ENCODE measurements at places on chromosomes 5 and 9. TPM values are rescaled to one million over a fixed set of nuclear protein-coding genes. Genes with fewer than 3 reads are reported as not detected.

- no peak for DNase-seq
These were observed 38.8 kb downstream of the RASGEF1C start for GRCh38 chr5:180170106-180170809.

DNA sequence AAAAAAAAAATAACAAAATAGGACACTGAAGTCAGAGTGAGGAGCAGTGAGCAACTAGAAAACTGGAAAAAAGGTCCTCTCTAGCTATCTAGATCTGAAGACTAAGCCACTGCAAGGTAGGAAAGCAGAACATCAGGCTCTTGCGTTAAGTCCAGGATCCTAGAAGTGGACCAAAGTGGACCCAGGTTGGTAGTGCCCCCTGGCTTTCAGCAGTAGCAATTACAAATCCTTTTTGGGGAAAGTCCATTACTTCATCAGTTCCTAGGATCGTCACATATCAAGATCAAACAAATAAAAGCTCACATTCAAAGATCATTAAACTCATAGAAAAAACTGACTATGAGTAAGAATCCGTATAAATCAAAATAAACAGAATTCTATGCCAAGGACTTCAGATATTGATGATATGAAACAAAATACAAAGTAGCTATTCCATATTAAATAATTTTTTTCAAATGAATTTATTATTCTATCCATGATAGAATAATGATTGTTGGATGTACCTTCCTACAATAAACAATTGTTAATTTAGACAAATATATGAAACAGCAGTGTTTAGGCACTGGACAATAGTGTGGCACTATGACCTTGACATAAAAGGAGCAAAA lies 6.5 kb upstream of the RICTOR start:
- peak; percentile 89 for DNase-seq

GRCh38 chr5:168292786-168293696 lies 1.6 kb downstream of the WWC1 start:
- DNase-seq = no peak

- no peak for DNase-seq
These were observed 34.0 kb upstream of the HOMER1 start for GRCh38 chr5:79547982-79548381.

DNA sequence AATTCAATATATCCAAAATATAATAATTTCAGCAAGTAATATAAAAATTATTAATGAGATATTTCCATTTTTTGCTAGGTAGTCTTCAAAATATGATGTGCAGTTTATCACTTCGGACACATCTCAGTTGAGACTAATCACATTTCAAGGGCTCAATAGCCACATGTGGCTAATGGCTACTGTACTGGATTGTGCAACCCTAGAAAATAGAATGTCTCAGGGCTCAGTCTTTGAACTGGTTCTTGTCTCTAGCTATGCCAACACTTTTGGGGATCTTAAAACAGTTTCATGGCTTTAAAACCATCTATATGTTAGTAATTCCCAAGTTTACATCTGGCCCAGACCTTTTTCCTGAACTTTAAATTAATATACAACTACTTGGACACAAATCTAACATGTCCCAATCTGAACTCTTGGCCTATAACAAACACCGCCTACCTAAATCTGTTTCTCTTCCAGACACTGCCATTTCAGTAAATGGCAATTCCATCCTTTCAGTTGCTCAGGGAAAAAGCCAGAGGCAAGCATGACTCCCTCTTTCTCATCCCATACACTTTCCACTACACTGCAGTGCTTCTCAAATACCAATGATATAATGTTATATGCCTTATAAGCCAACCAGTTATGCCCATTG lies 18.8 kb downstream of the PTAR1 start:
- no peak for DNase-seq

DNA sequence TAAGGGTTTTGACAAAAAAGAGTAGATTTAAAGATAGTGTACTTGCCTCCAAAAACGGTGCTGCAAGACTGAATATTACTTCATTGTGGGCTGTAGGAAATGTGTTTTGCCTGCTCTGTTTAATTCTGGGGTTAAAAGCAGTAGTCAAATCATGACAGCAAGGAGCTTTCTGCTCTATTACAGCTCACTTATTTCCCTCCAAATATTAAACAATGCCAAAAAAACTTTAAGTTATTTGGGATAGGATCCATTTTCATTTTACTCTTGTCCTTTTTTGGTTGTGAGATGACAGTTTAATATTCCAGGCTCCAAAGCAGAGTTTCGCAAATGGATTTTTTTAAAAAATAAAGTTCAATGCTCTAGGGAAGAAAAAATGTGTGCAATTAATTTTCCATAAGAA lies 340.4 kb upstream of the RGMB start:
- no peak for DNase-seq

- no peak for DNase-seq
These were observed 9.3 kb downstream of the HMGXB3 start for GRCh38 chr5:150009671-150010387.

DNA sequence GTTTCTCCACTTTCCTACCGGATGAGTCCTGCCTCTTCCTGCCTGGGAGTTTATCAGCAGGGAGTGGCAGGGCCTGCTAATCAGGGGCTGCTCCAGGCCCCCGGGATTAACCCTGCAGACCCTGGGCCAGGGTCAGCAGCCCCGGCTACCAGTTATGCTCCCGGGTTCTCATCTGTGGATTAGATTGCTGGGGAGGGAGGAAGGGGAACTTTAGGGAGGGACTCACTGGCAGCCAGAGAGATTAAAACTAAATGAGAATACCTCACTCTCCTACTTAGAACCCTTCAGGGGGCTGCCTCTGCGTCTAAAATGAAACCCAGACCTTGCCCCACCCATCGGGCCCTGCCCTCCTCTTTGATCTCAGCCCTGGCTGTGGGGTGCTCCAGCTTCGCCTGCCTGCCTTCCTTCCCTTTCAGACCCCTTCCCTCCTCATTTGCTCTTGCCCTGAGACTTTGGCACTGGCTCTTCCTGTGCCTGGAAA lies 130.5 kb upstream of the HAND1 start:
- no peak for DNase-seq

DNA sequence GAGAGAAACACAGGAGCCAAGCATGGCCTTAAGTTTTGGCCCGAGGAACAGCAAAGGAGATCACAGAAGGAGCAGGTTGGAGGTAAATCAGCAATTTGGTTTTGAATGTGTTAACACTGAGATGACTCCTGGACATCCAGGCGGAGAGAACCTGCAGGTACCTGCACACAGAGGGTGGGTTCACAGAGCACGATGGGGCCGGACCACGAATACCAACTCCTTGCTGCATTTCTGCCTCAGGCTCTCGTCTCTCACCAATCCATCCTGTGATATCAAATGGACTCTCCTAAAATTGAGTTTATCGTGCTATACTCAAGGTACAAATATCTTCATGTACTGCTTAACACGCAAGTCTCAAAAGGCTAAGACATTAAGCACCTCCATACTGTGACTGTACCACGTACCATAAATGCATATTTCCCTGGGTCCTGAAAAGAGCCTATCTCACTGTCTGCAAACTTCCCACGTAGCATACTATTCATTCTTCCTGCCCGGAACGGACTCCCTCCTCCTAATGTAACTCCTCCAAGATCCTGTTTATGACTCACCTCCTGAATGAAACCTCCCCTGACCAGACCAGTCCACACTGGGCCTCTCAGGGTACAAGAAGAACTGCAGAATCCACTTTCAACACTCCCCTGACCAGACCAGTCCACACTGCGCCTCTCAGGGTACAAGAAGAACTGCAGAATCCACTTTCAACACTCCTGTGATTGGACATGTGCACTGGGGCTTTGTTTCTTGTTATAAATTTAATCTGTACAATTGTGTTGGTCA lies 380.8 kb upstream of the RFX3 start:
- peak; percentile 19 for DNase-seq

GRCh38 chr5:58827463-58827862 lies 244.6 kb downstream of the RAB3C start:
- no peak for DNase-seq

DNA sequence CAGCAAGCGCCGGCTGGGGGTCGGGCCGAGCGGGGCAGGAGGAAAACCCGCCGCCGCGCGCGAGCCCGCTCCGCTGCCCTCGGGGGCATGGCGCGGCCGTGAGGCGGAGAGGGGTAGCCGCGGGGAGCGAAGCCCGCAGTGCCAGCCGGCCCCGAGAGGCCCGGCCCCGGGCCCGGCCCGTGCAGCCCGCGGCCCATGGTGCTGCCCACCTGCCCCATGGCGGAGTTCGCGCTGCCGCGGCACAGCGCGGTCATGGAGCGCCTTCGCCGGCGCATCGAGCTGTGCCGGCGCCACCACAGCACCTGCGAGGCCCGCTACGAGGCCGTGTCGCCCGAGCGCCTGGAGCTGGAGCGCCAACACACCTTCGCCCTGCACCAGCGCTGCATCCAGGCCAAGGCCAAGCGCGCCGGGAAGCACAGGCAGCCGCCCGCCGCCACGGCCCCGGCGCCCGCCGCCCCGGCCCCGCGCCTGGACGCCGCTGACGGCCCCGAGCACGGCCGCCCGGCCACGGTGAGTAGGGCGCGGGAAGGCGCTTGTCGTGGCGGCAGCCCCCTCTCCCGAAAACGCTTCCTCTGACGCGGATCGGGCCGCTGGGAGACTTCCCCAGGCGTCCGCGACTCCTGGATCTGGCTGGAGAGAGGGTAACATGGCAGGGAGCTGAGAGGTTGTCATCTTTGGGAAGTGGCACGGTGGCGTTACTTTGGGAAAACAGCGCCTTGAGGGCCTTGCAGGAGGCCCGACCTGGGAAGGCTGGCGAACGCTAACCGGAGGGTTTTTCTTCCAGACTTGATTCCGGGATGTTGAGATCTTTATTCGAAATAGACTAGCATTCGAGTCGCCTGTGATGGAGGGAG lies 523 bp downstream of the MAML1 start:
- peak; percentile 17 for DNase-seq

GRCh38 chr9:5511476-5511875 lies 1.1 kb downstream of the PDCD1LG2 start:
- DNase-seq = no peak

DNA sequence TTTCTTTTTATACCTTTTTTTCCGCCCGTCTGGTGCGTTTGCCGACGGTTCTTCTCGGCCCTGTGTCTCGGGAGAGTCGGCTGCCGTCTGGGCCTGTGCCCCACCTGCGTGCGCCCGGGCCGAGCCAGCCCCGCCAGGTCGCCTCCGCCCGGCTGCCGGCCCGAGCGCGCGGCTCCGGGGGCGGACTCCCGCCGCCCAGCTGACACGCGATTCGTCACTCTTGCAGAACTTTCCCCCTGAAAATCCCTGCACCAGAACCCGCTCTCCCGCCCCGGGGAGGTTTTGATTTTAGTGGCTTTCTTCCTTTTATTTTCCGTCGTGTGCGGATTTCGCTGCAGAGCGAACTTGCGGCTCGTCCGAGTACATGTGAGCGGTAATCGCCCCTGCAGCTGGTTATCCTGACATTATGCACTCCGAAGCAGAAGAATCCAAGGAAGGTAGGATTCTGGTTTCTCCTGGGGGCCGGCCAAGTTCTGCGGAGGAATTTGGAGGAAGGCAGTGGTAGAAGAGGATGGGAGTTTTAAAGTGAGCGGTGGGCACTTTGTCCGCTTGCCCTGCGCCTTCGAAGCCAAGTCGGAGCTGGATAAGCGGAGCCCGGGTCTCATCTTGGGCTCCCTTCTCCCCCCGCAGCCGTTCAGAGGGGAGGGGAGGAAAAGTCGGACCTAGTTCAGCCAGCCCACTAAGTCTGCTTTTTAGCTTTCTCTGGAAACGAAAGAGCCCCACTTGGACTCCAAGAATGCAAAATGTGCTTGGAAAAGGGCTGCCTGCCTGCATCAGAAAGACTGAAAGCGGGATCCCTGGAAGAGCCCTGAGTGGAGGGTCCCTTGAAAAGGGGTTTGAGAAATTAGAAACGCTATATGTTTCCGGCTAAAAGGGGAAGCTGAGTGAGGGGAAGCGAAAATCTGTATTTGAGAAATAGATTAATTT lies at the start of gene TNFAIP8:
Gene TNFAIP8, plus strand, starts transcription at position 335 of the 927 bp plus-strand sequence. Its CDS starts 72 bp downstream, at position 407.
- no peak for DNase-seq

DNA sequence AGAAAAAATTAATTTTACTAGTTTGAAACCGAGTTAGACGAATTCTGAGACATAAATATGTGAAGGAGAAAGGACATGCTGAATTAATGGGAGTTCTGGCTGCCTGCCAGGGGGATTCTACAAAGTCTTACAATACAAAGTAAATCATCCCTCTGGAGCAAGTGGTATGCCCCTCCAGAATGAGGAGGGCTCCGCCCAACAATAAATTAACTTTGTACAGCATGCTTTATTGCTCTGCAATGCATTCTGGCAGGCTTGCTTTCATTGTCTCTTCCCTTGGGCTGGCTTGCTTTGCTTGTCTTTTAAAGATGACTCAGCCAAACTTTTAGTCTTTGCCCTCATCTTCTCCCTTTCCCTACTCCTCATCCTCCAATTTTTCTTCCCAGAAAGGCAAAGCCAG lies 11.7 kb upstream of the PCDHB1 start:
- DNase-seq = no peak

DNA sequence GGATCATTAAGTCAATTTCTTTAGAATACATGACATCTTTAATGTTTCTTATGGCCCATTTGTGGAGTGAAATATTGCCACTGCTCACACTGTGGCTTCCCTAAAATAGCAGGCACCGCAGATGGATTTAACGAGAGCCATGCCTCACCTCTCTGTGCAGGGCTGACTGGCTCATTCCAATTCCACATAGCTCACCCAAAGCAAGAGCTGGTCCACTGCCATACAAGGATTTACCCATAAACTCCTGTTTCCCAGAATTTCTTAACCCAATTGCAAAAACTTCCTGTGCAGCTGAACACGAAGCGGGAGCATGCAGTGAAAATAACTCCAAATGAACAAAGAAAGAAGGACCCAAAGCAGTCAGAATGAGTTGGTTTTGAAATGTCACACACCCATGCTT lies 159.5 kb downstream of the BAAT start:
- no peak for DNase-seq

GRCh38 chr9:114677418-114677817 lies 4.6 kb downstream of the TEX48 start:
- DNase-seq = peak; percentile 85

DNA sequence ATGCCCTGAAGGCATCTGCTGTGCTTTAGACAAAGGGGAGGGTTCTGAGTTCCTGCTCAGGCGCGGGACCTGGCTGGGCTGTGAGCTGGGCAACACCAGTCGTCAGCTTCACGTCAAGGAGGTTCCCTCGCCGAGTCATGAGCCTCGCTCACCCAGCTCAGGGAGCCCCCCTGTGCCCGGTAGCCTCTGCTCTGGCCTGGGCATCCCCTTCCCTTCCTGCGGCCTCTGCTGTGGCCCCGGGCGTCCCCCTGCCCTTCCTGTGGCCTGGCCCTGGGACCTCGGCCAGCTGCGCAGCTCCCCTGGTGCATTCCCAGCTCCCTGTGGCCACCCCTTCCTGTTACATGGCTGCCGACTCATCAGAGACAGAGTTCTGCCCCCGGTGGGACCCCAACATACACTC lies 29.8 kb downstream of the TERT start:
- DNase-seq = no peak

GRCh38 chr9:89850631-89851325 lies 246.0 kb downstream of the GADD45G start:
- no peak for DNase-seq

The ROR2 gene
- total RNA-seq = 0.27 TPM

The FOXD4L4 gene
- total RNA-seq = not detected

The LOX gene
- 0.08 TPM for total RNA-seq

The PHYHD1 gene
- 5.2 TPM for total RNA-seq

The S1PR3 gene
- 0.50 TPM for total RNA-seq

The MAMDC2 gene
- 1.6 TPM for total RNA-seq

The PKN3 gene
- total RNA-seq = 4.4 TPM

The PAX5 gene
- not detected for total RNA-seq

The PCDHGA9 gene
- 0.45 TPM for total RNA-seq

The FRRS1L gene
- total RNA-seq = 0.03 TPM

The TTC16 gene
- total RNA-seq = 0.11 TPM

The CSF1R gene
- not detected for total RNA-seq

The SOX30 gene
- total RNA-seq = not detected

The ADRB2 gene
- 0.48 TPM for total RNA-seq

The KCNMB1 gene
- not detected for total RNA-seq

The SLC12A2 gene
- total RNA-seq = 27.0 TPM

The SPATA31E1 gene
- total RNA-seq = not detected

The FGF10 gene
- total RNA-seq = not detected

Measured in SK-MEL-5 (cell line).